ENCODE measurements at places on chromosomes 7 and 10.

GRCh38 chr10:52488606-52489485, 174.8 kb downstream of the DKK1 start:
- DNase-seq, result no peak

DNA sequence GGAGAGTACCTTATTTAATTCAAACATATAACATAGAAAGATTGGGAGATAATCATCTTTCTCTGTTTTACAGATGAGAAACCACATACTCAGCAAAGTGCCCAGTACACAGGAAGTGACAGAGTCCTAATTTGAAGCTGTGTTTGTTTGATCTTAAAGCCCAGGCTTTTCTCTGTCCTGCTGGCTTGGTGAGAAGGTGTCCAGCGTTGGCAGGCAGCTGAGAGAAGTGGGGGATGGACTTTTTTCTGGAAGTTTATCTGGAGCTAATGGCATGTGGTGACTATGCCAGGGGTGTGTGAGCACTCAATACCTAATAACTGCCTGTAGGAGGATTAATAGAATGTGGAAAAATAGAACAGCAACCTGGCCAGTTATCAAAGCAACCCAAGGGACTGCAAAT, 60.8 kb downstream of the NPSR1 start:
- no peak for DNase-seq

- DNase-seq, result no peak
These were observed 29.3 kb downstream of the HSPA12A start for GRCh38 chr10:116712989-116713543.

GRCh38 chr7:137169282-137169698, 174.2 kb downstream of the PTN start:
- peak; percentile 60 for DNase-seq

GRCh38 chr7:106425017-106425719, 140.4 kb upstream of the NAMPT start:
- peak; percentile 66 for DNase-seq

DNA sequence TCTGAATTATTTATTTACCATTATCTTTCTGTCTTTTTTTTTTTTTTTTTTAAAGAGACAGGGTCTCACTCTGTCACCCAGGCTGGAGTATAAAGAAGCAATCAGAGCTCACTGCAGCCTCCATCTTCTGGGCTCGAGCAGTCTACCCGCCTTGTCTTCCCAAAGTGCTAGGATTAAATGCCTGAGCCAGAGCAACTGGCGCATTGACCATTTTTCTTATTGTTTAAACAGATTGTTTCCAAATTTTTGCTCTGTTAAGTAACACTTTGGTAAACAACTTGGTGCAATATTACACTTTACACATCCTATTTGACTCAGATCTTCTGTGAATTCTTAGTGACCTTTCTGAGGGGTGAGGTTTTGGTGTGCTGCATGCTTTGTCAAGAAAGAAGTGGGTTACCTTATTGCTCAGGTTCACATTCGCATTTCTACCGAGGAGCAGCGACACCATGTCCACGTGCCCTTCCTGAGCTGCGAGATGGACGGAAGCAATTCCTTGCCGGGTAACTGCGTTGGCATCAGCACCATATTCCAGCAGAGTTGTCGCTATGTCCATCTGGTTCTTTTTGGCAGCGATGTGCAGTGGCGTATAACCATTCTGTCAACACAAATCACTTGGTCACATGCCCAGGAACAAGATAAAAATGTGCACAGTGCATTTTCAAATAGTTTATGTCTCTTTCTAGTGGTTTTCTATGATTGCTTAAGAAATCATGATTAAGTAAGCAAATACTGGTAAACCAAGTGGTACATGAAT, 203.2 kb downstream of the ANK3 start:
- DNase-seq, result peak; percentile 63

DNA sequence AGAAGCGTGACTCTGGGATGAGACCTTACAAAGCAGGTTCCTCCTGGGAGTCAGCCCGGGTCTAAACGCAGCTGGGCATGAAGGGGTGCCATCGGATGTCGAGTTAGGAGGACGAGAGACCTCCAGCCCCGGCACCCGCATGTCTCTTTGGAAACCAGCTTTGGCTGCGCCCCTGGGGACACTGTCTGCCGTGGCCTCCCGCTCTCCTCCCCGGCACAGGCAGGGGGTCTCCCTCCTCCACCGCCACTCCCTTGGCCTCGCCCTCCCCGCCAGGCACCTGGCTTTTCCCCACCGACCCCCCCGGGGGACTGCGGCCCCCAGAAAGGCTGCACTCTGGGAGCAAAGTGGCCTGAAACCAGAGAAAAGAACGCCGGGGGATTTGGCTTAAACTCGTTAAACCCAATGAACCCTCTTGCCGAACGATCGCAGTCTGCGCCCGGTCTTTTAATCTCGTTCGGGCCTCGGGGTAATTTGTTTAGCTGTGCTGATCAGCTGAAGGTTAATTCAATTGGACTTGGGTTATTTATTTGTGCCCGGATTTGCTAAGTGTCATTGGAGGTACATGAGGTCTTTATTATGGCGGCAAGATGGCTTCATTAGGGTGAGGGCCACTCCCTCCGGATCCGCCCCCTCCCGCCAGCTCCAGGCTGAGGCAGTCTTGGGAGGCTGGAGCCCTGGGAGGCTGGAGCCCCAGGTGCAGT, 16.4 kb upstream of the PSMG3 start:
- no peak for DNase-seq

DNA sequence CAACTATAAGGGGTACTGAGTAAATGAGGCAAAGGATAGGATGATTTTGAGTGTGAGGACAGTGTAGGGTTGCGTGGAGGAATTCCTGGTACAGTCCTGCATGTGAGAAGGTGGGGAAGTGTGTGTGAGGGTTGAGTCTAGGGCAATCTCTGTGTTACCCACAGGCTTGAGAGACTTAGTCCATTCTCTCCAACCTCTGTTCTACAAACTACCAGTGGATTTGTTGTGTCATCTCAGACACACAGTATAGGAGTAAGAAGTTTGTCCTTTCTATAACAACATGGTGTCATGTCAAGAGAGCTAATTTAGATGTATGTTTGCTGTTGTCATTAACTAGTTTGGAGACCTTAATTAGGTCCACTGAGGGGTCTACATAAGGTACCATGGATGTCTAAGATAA, 12.5 kb downstream of the PURB start:
- DNase-seq, result no peak

GRCh38 chr10:71158902-71159301, 53.5 kb upstream of the UNC5B start:
- DNase-seq, result no peak

DNA sequence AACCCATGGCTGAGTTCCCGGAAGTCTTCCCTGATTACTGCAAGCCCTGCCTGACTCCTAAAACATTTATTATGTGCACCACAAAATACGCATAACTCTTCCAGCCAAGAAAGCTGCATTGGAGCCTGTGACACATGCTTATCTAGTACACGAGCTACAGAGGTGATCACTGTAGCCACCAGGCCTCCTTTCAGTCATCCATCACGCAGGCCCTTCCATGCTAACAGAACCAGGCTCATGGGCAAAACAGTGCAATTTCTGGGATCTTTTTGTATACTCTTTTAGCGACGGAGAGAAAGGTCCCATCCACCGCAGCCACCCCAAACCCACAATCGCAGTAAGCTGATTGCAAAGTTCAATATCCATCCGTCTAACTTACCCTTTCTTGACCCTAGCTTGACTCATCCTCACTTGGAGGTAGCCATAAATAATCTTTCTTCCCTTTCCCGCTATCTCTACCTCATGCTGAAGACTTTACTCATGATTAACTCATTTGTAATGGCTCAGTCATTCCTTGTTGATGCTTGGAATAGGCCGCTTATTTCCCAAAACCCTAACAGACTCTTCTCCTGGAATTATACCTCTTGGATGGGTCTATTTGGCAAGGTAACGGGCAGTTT, 1203.5 kb downstream of the TYW1 start:
- no peak for DNase-seq

GRCh38 chr7:79785556-79785955, 332.1 kb upstream of the MAGI2 start:
- no peak for DNase-seq

DNA sequence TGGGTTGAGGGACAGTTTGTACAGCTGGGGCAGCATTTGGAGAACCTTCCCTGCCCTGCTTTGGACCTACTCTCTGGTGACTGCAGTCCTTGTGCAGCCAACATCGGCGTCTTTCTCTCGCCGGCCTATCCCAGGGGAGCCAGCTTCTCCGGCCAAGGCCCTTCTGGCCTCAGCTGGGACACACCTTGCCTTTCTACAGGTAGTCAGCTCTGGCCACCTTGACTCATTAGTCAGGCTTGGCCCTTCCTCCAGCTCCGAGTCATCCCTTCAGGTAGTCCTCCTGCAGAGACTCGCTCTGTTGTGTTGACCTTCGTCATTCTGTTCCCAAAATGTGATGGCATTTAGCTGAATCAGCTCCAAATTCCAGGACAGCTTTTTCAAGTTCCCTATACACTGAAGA, 145.0 kb upstream of the CHST15 start:
- no peak for DNase-seq

DNA sequence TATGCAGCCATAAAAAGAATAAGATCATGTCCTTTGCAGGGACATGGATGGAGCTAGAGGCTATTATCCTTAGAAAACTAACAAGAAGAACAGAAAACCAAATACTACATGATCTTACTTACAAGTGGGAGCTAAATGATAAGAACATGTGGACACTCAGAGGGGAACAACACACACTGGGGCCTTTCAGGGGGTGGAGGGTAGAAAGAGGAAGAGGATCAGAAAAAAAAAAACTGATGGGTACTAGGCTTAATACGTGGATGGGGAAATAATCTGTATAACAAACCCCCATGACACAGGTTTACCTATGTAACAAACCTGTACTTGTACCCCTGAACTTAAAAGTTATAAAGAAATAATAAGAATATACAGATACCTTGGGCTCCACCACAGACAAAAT, 514.2 kb downstream of the ARL4A start:
- DNase-seq, result no peak

DNA sequence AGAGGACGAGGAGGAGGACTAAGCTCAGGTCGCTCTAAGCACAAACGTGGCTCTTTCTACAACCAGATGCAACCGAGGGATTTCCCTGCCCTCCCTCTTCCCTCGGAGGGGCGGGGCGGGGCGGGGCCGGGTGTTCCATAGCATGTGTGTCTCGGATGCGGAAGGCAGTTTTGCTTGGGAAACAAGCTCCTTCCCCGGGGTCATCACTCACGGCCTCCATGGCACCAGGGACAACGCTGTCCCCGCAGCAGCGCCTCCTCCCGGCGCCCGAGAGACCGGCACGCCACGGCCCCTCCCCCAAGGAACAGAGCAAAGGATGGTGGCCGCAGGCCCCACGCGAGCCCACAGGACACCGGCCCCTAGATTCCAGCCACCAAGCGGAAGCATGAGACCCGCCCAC, 110.5 kb downstream of the PAXIP1 start:
- no peak for DNase-seq

DNA sequence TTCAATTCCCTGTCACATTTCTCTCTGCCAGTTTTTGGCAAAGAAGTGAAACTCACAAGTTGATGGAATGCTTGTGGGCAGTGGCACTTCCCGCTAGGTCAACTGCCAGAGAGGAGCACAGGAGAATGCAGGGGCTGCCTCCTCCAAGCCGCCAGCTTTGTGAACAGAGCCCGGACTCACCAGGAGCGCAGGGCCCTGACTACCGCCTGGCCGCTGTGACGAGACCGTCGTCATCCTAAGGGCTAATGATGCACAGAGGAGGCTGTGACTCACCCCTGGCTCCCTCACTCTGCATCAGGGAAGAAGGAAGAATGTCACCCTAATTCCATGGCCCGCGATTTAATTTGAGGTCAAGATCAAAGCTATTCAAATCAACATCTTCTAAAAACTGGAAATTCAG, 123.9 kb downstream of the TAX1BP1 start:
- DNase-seq, result no peak

DNA sequence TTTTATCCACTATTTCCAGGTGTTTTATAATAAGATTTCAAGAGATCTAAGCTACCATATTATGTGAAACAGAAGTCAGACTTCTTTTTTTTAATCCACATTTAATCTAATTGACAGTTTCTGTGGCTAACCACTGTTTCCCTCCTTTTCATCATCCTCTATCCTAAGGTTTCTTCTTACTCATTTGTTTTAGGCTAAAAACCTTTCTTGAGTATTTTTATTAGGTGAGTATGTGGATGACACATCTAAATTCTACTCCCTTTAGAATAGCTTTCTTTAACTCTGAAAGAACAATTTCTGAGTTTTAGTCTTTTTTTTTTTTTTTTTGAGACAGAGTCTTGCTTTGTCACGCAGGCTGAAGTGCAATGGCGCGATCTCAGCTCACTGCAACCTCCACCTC, 62.7 kb downstream of the NPY start:
- DNase-seq, result no peak

DNA sequence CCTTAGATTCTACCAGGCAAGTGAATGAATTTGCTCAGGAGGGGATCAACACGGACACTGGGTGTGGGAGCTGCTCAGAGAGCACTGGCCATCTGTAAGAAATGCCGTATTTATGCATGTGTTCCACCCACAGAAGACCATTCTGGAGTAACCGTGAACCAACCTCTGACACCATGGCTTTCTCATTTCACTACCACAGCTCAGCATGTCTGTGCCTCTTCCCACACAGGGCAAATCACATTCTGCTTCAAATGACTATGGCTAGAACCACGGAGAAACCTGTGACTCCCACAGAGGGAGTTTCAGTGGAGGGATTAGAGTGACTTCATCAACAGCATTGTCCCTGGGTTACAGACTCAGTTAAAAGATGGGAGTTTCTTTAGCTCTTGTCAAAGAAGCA, 893.4 kb downstream of the XPNPEP1 start:
- DNase-seq, result no peak

Measured in left cardiac atrium (tissue), 4 donors.